Activated naive CD4-positive, alpha-beta T cell treated with anti-CD3 and anti-CD28 coated beads for 36 hours (primary cell): ENCODE measurements at places on chromosomes 6 and 20. TPM values are rescaled to one million over a fixed set of nuclear protein-coding genes. Genes with fewer than 3 reads are reported as not detected.

DNA sequence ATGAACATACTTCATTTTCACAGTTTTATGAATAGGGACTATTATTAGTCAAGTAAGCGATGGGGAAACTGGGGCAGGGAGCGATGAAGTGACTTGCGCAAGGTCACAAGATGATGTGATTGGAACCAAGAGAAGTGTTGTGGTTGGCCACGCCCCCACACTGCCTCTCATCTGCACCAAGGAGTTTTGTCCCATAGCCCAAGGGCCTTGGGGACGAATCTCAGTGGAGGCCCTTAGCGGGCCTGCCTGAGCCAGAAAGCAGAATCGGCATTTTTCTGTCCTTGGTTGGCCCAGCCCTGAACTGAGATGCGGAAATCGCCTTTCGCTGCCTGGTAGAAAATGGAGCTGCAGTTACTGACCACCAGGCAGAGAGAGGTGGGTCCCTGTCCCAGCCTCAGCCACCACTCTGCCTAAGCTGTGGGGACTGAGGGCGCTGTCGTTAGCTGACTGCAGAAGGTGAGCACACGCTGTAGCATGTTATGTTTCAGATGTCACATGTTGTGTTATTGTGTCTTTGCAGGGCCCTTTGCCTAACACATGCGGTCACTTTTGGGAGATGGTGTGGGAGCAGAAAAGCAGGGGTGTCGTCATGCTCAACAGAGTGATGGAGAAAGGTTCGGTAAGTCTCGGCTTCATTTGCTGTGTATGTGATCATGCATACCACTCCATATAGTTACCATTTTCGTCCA lies 57.8 kb downstream of the PTPN1 start:
- H3K4me1 ChIP-seq: peaks cover 97% of the 10 kb centered on the region
- H3K36me3 ChIP-seq: peaks cover 70% of the 10 kb centered on the region
- H3K27ac ChIP-seq: peak overlapping the region; percentile 67
- H3K27me3 ChIP-seq: no peaks in the 10 kb centered on the region

The BANF2 gene
- not detected for total RNA-seq

The HLA-F gene
- total RNA-seq: 282 TPM

The ATP6V1G2 gene
- total RNA-seq: 1.4 TPM

GRCh38 chr20:37669062-37669772 lies 24.6 kb upstream of the CTNNBL1 start:
- peaks cover 33% of the 10 kb centered on the region for H3K27me3 ChIP-seq
- no peaks in the 10 kb centered on the region for H3K4me1 ChIP-seq
- no peak overlapping the region for H3K4me3 ChIP-seq
- H3K36me3 ChIP-seq: no peaks in the 10 kb centered on the region

The LTA gene
- 165 TPM for total RNA-seq

GRCh38 chr6:64256483-64256882 lies 620.9 kb downstream of the PHF3 start:
- H3K36me3 ChIP-seq: no peaks in the 10 kb centered on the region
- no peak overlapping the region for H3K27ac ChIP-seq
- H3K4me3 ChIP-seq: no peak overlapping the region
- DNase-seq: no peak

GRCh38 chr6:23927935-23928334 lies 198.1 kb upstream of the NRSN1 start:
- H3K27ac ChIP-seq: no peak overlapping the region
- H3K4me1 ChIP-seq: no peaks in the 10 kb centered on the region
- H3K27me3 ChIP-seq: no peaks in the 10 kb centered on the region
- H3K36me3 ChIP-seq: peaks cover 1% of the 10 kb centered on the region
- H3K4me3 ChIP-seq: no peak overlapping the region

GRCh38 chr6:119028091-119028490 lies 50.4 kb downstream of the FAM184A start:
- DNase-seq: no peak
- H3K4me3 ChIP-seq: no peak overlapping the region
- H3K27ac ChIP-seq: no peak overlapping the region
- no peaks in the 10 kb centered on the region for H3K36me3 ChIP-seq
- no peaks in the 10 kb centered on the region for H3K4me1 ChIP-seq

GRCh38 chr20:47118206-47118605 lies 223.6 kb downstream of the EYA2 start:
- H3K27me3 ChIP-seq: peaks cover 12% of the 10 kb centered on the region
- H3K4me3 ChIP-seq: no peak overlapping the region
- H3K36me3 ChIP-seq: no peaks in the 10 kb centered on the region
- H3K27ac ChIP-seq: no peak overlapping the region
- H3K4me1 ChIP-seq: no peaks in the 10 kb centered on the region
- DNase-seq: no peak

DNA sequence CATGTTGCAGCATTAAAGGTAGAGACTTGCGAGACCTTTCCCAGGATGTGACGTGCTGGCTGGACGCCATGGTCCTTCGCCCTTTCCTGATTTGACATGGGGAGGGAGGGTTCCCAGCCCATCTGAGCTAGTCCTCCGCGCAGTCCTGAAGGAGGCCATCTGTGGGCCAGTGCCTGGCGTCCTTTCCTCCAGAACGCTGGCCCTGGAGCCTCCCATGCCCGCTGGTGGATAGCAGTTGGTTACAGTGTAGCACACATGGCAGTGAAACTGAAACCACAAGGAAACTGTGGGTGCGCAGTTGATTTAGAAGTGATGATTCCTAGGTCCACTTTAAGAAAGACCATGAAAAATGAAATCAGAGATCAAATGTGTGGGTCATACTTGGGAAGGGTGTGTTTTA lies 193.7 kb downstream of the CDH4 start:
- H3K4me3 ChIP-seq: no peak overlapping the region
- peaks cover 5% of the 10 kb centered on the region for H3K27me3 ChIP-seq
- no peaks in the 10 kb centered on the region for H3K4me1 ChIP-seq
- H3K36me3 ChIP-seq: no peaks in the 10 kb centered on the region
- no peak overlapping the region for H3K27ac ChIP-seq
- no peak for DNase-seq

GRCh38 chr6:107807196-107807811 lies 16.8 kb downstream of the SCML4 start:
- peaks cover 76% of the 10 kb centered on the region for H3K4me1 ChIP-seq
- H3K27me3 ChIP-seq: no peaks in the 10 kb centered on the region
- H3K36me3 ChIP-seq: peaks cover 3% of the 10 kb centered on the region

GRCh38 chr20:38134427-38135270 lies 30.4 kb downstream of the TGM2 start:
- H3K27me3 ChIP-seq: no peaks in the 10 kb centered on the region
- no peaks in the 10 kb centered on the region for H3K36me3 ChIP-seq
- no peak for DNase-seq
- H3K4me1 ChIP-seq: peaks cover 2% of the 10 kb centered on the region
